ENCODE measurements at places on chromosomes 5 and 9.

- no peak for DNase-seq
Observed at GRCh38 chr9:117234103-117234502, 180.8 kb downstream of the ASTN2 start.

DNA sequence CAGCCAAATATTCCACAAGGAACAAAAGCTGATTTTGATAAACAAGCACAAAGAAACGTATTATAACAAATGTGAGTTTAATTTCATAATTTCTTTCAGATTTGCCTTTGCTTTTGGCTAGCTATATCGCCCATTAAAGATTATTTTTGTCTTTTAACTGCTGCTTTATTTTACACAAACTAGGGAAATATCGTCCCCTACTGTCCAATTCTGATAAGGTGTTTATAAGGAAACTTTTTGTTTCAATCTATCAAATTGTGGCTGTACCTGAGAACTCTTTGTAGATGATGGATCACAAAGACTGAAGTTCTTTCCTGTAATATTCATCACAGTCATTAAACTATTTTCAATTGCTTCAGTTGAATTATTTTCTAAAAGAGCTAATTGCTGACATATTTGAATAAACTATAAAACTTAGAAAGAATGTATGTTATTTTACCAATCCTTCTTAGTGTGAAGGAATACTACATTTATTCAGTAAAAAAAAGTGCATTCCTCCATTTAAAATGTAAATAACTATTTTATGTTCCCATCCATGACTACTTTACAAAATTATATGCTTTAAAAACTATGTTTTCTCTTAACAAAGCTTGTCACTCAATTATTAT is 431.3 kb upstream of the ITGA1 start:
- DNase-seq = no peak

DNA sequence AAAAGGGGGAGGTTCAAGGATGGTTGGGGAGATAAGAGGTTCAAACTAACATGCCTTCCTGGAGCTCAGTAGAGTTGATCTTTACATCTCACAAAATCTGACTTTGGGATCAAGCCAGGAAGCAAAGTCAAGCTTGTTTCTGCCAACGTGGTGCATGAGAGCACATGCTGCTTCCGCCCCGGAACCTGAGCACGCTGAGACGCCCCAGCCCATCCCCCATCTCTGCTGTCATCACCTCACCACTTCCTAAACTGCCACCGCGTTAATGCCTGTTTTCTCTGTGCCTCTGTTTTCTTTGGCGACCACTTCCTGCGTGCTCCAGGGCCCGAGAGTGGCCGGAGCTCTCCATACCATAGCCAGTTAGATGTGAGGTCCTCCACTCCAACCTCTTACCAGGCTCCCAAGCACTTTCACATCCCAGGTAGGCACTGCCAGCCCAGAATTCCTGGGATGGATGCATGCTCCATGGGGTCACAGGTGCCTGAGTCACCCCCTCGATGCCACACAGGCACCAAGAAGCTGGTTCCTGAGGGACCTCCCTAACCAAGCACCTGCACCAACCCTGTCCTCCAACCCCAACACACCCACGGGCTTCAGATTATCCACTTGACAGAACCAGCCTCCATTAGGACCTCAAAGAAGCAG is 31.2 kb upstream of the AFAP1L1 start:
- no peak for DNase-seq

DNA sequence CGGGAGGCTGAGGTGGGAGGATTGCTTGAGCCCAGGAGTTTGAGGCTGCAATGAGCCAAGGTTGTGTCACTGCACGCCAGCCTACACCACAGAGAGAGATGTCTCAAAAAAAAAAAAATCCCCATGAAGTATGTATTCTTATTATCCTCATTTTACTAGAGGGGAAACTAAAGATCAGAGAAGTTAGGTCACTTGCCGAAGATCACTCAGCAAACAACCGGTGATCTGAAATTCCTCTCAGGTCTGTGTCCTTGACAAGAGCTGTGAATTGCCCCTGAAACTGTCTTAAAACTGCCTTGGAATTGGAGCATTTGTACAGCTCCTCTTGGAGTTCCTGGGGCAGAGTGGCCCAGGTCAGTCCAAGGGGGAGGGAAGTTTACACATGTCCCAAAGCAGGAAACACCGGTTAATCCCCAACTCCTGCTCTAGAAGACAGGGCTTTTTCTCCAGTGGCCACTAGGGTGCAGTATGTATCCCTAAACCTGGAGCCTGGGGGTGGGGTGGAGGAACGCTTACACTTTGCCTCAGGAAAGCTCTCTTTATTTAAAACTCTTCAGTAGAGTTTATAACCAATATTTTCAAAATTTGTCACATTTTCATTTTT is 27.6 kb downstream of the AQP7 start:
- peak; percentile 81 for DNase-seq

DNA sequence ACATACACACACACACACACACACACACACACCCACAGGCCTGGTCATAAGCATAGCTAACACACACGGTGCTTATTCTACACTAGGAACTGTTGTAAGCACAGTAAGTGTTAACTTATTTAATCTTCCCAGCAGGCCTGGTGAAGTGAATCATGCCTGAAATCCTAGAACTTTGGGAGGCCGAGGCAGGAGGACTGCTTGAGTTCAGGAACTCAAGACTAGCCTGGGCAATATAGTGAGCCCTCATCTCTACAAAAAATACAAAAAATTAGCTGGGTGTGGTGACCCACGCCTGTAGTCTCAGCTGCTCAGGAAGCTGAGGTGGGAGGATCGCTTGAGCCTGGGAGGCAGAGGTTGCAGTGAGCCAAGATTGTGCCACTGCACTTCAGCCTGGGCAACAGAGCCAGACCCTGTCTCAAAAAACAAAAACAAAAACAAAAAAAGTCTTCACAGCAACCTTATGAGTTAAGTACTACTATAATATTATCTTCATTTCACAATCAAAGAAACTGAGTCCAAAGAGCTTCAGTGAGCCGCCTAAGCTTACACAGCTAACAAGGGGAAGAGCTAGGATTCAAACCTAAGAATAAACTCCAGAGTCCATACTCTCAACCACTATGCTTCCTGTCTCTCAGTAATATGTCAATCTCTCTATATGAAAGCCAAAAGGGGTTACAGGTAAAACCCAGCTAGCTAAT is 2.3 kb downstream of the MEGF9 start:
- no peak for DNase-seq

GRCh38 chr5:138978080-138978479 is 102.9 kb upstream of the LRRTM2 start:
- DNase-seq = no peak

- no peak for DNase-seq
Observed at GRCh38 chr9:130918826-130919558, 20.1 kb downstream of the FIBCD1 start.

- no peak for DNase-seq
Observed at GRCh38 chr5:95773335-95774059, 42.4 kb downstream of the RHOBTB3 start.

DNA sequence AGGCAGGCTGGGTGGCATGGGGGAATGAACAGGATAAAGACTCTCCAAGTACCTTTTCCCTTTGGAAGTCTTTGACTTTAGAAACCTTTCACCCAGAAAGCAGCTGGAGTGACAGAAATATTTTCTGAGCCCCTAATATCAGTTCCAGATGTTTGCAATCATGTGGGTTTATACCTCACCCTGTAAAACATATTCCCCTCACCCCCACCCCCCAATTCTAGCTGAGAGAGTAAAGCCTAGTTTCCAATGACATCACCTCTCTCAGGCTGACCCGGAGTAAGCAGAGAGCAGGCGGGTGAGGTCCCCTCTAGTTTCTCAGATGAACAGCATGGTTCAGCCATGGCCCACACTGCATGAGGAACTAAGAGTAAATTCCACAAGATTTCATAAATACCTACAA is 82.9 kb upstream of the TRIM32 start:
- DNase-seq = no peak

DNA sequence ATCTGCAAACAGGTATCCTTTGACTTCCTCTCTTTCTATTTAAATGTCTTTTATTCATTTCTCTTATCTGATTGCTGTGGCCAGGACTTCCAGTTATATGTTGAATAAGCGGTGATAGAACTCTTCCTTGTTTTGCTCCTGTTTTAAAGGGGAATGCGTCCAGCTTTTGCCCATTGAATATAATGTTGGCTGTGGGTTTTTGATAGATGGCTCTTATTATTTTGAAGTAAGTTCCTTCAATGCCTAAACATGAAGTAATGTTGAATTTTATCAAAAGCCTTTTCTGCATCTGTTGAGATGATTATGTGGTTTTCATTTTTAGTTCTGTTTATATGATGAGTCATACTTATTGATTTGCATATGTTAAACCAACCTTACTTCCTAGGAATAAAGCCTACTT is 300.5 kb upstream of the CTNND2 start:
- no peak for DNase-seq

- DNase-seq = no peak
Observed at GRCh38 chr9:76417394-76417793, 23.2 kb upstream of the RFK start.

DNA sequence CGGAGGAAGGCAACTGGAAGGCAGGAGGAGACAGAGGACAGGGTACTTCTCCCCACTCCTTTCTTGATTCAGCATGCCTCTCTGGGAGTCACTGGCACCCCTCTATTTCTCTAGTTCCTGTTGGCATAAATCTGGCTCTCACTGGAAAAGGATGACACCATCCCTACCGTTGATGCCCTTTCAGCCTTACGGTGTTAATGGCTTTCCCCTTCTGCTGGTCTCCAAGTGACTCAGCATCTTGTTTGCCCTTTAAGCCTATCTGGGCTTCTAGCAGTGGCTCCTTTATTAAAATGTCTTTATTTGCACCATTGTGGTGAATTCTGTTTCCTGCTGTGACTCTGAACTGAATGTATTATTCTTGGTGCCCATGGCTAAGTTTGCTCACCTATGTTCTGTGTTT is 227.3 kb upstream of the GLRA1 start:
- no peak for DNase-seq

- DNase-seq = no peak
Observed at GRCh38 chr9:137128862-137129455, 10.0 kb upstream of the GRIN1 start.

DNA sequence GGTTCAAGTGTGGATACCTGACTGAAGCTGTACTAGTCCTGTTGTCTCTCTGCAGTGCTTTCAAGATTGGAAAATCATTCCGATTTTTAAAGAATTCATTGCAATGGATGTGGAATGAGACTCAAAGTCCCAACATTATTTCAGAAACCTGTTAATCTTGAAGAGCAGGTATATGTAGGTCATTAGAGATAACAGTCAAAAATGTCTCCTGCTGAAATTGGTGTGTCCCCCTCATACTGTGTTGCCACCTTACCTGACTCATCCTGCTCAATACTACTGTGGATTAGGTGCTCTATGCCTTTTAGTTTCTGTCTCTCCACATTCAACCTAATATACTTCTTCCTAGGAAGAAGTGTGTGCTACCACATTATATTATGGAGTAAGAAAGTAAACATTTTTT is 91.1 kb upstream of the NR3C1 start:
- DNase-seq = no peak

- DNase-seq = no peak
Observed at GRCh38 chr5:58849223-58849622, 266.3 kb downstream of the RAB3C start.

DNA sequence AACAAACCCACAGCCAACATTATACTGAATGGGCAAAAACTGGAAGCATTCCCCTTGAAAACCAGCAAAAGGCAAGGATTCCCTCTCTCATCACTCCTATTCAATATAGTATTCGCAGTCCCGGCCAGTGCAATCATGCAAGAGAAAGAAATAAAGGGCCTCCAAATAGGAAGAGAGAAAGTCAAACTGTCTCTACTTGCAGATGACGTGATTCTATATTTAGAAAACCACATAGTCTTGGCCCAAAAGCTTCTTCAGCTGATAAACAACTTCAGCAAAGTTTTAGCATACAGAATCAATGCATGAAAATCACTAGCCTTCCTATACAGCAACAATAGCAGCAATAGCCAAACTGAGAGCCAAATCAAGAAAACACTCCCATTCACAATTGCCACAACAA is 333.7 kb upstream of the EDIL3 start:
- no peak for DNase-seq

All from left cardiac atrium (tissue), 4 donors.